ENCODE measurements at places on chromosomes 6 and 20. TPM values are rescaled to one million over a fixed set of nuclear protein-coding genes. Genes with fewer than 3 reads are reported as not detected.

SLC17A9 gene
- 12.0 TPM for total RNA-seq

CLVS2 gene
- total RNA-seq: 0.04 TPM

MUC21 gene
- not detected for total RNA-seq

EIF2S2 gene
- total RNA-seq: 132 TPM

SLC17A3 gene
- not detected for total RNA-seq

HLA-DRB1 gene
- total RNA-seq: 4.0 TPM

SLC16A10 gene
- 1.0 TPM for total RNA-seq

TOX2 gene
- total RNA-seq: 7.3 TPM

PSMA7 gene
- total RNA-seq: 420 TPM

MOCS1 gene
- total RNA-seq: 15.0 TPM

SPEF1 gene
- 0.07 TPM for total RNA-seq

GSTA2 gene
- not detected for total RNA-seq

LINC00237 gene
- total RNA-seq: not detected

VGLL2 gene
- total RNA-seq: not detected

APOBEC2 gene
- not detected for total RNA-seq

WASF1 gene
- total RNA-seq: 11.2 TPM

SLC22A1 gene
- total RNA-seq: 0.14 TPM

DNA sequence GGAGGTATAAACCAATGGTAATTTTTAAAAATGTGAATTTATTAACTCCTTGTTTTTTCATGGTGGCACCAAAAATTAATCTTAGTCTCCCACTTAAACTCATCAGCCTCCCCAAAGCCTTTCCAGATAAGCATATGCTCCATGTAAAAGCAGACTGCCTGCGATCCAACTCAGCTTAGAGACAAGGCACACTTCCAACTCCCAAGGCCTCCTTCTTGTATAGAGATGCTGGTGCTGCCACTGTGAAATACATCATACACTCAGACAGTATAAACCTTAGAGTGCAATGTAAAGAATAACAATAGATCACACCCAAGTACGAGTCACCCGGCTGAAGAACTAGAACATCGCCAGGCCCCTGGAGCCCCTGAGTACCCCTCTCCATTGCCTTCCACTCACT is 2.0 kb downstream of the ANKRD6 start:
- no peak for DNase-seq

- DNase-seq: no peak
These were observed at the start of gene TRAM2 for GRCh38 chr6:52577022-52577777. Gene TRAM2 (minus strand): TSS chr6:52577060. CDS start chr6:52576915, 145 bp downstream.

- no peak for DNase-seq
These were observed 13.4 kb upstream of the GMNN start for GRCh38 chr6:24761193-24761835.

- DNase-seq: no peak
These were observed 35.3 kb downstream of the NEDD9 start for GRCh38 chr6:11197175-11197536.

- DNase-seq: no peak
These were observed 643 bp downstream of the SLA2 start for GRCh38 chr20:36645353-36645752.

DNA sequence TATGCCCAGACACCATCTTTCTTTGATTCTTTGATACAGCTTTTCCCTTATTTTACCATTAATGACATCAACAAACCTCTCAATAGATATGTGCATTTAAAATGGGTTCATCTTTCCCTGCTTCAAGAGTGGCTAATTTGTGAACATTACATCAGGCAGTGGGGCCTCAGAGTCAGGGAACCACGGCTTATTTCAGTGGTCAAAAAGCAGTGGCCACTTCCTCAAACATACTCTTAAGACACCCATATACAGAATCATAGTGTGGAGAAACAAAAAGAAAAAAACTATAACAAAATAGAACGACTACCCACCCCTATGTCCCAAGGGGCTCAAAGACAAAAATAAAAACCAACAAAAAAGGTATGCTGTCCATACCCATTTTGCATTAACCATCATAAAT is 12.9 kb downstream of the SALL4 start:
- DNase-seq: no peak

DNA sequence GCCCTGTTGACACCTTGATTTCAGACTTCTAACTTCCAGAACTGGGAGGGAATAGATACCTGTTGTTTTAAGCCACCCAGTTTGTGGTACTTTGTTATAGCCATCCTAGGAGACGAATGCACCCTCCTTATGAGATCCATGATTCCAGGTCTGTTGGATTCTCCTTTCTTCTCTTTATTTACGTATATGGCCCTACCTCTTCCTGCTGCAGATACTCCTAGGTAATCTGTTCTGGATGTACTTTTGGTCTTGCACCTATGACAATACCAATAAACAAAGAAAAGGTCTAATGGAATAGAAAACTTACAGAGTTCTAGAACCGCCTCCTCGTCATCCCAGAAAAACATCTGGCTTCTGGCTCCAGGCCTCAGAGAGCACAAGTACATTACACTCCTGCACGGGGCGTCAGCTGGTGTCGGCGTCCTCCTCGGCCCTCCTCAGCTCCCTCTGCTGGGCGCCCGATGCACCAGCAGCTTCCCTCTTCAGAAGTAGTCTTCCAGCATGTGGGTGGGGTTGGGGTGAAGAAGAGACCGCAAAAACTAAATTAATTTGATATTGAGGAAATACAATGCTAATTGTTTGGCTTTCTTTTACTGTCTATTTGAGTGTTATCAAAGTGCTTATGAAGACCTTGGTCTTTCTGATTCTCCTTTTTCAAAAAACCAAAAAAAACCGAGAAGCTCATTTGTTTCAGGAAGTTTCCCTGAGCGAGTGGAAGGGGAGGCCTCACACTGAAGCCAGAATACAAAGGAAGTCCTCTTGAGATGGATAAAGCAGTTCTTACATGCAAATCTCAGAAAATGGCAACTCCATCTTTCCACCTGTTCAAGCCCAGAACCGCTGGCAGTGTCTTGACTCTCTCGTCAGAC is 9.7 kb upstream of the ATXN1 start:
- no peak for DNase-seq

- no peak for DNase-seq
These were observed 647 bp downstream of the AK9 start for GRCh38 chr6:109690373-109690736.

DNA sequence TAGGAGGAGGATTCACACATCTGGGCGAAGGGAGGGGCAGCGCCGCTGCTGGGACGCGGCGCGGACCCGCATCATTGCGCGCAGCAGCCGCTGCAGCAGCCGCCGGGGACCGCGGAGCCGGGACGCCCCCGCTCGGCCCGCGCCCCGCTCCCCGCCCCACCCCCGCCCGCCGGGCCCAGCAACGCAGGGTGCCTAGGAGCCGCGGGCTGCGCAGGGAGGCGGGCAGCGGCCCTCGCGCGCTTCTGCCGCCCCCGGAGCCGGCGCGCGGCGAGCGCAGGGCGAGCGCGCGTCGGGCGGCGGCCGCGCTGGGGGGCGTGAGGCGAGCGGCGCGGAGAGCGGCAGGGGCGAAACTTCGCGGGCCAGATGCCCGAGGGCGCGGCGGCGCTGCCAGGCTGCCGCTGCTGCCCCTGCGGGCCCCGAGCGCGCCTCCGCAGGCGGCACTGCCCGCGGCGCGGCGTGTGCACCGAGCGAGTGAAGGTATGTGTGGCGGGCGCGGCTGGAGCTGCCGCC is at the start of gene NKAIN2:
Gene NKAIN2, plus strand, starts transcription at position 362 of the 510 bp plus-strand sequence.
- no peak for DNase-seq

DNA sequence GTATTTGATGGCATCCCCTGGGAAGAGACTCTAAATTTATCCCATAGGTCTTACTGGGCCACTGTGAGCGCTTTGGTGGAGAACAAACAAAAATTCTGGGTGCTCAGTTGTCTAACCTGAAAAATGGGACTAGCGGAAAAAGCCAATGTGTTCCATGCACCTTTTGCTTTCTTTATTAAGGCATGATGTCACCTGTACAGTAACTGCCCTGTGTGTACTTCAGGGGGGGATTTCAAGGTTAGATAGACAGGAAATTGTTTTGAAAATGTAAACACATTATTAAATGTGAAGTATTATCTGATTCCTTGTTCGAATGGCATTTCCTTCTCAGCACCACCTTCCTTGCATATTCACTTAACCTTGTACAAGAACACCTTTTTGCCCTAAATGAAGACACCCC is 1.2 kb upstream of the EDN1 start:
- no peak for DNase-seq

GRCh38 chr20:25292176-25292891 is 44.4 kb downstream of the PYGB start:
- DNase-seq: no peak

DNA sequence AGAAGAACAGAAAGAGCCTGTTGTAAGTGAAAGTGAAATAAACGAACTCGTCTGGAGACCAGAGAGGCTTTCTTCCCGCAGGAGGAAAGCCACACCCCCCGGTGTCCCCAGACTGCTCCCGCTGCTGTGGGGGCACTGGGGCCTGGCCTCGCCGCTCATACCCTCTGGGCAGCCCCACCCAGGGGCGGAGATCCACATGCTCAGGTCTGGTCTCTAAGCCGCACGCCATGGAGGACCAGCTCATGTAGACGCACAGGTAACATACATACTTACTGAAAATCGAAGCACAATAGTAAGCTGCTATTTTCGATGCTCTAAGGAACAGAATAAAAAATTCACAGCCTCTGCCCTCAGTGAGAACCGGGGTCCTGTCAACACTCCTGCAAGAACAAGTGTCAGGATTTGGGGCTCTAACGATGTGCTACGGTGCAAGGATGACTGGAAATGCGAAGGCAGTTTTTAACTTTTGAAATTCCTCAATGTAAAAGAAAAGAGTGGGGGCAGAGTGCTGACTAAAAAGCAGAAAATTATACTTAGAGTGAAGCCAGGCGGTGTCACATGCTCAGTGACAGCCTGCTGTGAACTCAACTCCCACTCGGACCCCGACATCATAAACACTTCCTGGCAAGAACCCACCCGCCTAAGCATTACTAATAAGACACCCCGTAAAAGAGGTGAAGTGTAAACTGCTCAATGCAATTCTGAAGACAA is 110.5 kb downstream of the IRF4 start:
- no peak for DNase-seq

DNA sequence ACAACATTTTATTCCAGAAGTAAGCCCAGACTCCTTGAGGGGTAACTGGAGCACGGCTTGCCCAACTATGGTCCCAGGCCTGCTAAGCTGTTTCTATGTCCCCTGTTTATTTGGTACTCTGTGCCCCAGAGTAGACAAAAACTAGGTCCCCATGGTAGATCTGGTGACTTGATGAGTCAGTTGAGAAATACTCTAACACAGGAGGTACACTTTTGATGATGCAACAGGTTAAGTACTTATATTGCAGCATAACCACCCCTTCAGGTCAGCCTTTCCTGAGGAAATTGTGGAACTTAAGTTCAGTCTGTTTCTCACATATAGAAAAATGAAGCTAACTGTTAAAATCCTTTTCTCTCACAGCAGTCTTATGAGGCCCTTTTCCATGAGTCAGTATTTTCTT is 19.6 kb downstream of the TTPAL start:
- DNase-seq: peak; percentile 70

DNA sequence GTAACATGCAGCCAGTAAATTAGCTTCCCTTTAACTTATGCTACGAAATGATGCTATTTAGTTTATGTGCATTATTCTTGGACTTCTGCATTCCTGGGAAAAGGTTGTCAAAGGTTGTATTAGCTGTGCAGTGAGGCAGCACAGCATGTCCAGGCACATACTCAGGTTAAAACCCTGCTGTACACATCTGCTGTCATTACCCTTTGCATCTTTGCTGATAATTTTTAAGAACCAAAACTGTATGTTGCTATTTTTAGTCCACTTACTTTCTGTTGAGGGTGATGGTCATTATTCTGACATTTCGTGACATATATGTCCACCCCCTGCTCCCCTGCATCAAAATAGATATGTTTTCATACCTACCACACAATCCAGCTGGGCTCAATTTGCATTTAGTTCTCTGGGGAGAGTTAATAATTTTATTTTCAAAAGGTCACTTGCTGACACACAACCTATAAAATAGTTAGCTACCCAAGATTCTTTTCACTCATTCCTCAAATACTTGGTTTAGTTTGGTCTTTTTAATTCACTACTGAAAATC is 142.5 kb upstream of the SPACA1 start:
- DNase-seq: no peak

DNA sequence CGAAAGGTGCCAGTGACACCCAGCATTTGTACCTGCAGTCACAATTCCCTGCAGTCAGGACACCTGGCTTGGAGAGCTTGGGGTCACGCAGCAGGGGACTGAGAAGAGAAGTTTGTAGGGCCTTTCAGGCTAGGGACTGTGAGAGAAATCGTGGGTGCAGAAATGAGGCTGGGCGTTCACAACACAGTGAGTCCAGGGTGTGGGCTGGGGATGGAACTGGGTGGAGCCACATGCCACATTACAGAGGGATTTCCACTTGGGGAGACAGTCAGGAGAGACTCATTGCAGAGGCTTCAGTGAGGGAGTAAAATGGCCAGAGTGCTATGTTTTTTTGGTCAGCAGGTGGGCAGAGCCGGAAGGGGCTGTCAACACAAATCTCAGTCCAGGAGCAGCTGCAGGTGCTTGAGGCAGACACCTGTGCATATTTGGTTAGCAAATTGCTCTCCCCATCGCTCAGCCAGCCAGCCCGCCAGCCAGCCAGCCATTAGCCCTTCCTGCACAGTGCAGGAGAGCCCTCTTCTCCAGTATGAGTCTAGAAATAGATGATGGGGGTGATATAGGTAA is 7.4 kb downstream of the ITPR3 start:
- no peak for DNase-seq

DNA sequence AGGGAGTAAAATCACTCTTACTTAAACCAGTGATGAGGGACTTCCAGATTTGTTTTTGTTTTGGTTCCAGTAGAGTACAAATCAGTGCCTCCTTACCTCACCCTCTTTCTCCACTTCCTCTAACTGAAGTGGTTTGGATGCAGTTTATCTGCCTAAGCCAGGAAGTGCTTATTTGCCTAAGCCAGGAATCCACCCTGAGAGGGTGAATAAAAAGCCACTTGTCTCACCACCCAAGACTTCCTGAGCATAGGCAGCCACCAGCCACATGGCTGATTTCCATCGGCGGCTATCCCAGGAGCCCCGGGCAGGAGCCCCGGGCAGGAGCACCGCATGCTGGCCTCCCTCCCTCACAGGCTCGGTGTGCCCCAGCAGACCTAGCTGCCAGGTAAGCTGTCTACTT is 12.0 kb downstream of the LRP11 start:
- DNase-seq: no peak
